ENCODE measurements at places on chromosomes 12 and 14.
A peak's percentile ranks its signal among the peaks of the same experiment; 100 is the strongest.

DNA sequence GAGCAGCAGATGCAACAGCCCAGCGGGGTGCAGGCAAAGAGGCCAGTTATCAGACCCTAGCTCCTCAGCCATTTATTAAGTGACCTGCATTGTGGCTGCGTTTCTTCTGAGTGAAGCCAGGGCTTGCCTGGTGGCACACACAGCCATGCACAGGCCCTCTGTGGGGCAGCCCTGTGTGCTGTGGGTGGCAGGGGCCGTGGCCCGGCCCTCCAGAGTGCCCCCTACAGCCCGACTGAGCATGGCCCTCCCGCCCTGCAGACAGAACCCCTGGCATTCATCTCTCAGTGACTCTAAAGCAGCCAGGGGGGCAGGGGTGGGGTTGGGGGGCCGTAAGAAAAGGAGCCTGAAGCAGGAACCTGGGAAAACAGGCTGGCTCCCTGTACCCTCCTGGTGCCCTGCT, 226.0 kb upstream of the PWP1 start:
- no peak for DNase-seq

GRCh38 chr12:19042221-19042620, 87.3 kb upstream of the PLEKHA5 start:
- no peak for DNase-seq

DNA sequence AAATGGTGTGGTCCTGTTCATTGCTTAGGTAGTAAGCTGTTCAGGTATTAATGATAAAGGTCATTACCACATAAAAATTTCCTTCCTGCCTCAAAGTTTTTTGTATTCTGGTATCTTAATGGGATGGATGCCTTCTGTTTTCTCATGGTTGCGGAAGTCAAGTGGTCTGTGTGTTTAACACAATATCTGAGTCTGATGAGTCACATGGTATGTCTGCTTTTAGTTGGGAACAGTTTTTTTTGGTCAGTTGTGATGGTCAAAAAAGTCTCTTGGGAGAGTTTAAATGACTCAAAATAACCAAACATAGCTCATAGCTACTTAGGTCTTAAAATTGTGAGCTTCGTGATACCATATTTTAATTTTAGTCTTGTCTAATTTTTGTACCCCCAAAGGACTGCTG, 40.7 kb downstream of the STK38L start:
- DNase-seq: no peak

GRCh38 chr12:52663420-52663819, 11.4 kb upstream of the KRT2 start:
- no peak for DNase-seq

GRCh38 chr12:92971859-92972524, 42.9 kb upstream of the EEA1 start:
- no peak for DNase-seq

DNA sequence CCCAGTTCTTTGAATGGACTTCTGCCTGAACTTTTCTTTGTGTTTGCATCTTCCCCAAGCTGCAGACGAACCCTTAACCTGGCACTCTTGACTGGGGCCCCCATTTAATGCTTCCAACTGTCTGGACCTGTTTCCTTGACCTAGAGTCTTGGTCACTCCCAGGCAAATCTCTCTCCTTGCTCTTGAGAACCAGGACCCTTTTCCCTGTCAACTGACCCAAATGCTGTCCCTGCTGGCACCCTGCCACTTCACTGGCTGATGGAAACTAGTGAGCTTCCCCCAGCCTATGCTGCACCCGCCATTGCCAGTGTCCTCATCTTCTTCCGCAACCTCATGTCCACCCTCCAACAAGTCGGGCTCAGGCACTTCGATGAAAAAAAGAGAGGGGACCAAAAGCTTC, 79.5 kb downstream of the PRIMA1 start:
- DNase-seq: no peak

GRCh38 chr14:99744199-99744872, 48.9 kb upstream of the EML1 start:
- no peak for DNase-seq

DNA sequence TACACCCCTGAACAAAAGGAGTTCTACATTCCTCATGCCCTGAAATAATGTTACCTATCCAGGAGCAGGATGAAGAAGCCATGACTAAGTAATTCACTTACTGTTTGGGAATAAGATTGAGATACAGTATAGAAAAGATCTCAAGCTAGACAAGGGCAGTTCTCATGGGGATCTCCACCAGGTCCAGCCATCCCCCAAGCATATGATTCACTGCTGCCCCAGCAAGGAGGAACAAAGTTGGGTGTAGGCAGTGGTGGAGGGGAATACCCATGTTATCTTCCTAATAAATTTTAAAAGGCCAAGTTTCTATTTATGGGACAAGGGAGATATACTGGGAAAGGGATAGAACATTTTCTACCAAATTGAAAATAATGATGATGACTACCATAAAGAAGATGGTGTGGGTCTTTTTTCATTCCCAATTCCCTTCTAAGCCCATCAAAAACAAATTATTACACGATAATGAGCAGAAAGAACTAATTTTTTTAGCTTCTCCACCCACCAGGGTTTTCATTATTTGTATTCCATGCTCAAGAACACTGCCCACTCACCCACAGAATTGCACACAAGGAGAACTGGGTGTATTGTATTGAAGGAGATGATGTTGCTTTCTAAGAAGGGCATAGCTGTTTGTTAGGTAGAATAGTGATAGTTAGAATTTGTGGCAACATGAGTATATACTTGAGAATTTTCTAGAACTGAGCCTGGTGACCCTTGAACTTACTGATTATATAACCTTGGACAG, 204.6 kb downstream of the BTG1 start:
- no peak for DNase-seq

DNA sequence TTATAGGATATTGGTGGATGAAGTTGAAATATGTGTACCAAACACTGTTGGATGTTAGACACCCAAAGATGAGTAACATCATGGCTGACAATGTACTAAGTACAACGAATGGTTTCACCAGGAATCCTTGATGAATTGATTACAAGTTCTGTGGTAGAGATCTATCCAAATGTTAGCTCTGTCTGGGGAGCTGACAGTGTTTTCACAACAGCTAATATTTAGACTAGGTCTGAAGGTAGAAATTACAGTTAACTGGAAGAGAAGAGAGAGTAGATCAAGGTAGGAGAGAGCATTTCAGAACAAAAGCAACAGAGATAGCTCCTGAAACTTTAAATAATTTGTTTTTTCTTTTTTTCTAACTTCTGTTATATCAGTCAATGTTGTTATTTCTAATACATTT, 44.9 kb downstream of the DERA start:
- DNase-seq: no peak

DNA sequence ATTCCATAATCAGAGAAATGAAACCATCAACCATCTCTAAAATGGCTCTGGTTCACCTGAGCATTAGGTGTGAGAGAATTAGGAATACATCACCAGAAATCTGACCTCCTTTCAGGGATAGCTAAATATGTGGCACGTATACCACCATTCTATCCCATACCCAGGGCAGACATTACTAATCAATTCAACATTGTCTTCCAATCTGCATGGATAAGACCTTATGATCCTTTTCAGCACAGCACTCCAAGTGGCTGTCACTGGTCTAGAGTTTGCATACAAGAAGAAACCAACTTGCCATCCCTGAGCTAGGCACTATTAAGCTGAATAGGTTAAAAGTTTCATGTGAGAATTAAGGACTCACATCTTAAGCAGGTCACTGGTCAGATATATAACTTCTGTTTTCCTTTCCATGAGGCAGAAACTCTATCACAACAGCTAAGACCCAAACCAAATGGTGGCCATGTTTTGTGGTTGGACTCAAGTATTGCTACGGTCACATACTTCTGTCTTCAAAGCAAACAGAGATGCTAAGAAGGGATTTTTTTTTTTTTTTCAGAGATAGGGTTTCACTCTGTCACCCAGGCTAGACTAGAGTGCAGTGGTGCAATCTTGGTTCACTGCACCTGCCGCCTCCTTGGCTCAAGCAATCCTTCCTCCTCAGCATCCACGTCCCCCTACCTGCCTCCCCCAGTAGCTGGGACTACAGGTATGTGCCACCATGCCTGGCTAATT, 249.0 kb downstream of the DPF3 start:
- no peak for DNase-seq

GRCh38 chr12:93857991-93858447, 180.8 kb downstream of the CRADD start:
- DNase-seq: no peak

GRCh38 chr14:104576232-104576969, 3.2 kb upstream of the C14orf180 start:
- DNase-seq: no peak

- no peak for DNase-seq
These were observed 113.6 kb upstream of the SLC35F4 start for GRCh38 chr14:57979376-57980048.

GRCh38 chr14:61281948-61282275, 774 bp upstream of the TMEM30B start:
- no peak for DNase-seq

GRCh38 chr12:51838762-51839161, 9.8 kb downstream of the FIGNL2 start:
- no peak for DNase-seq

- DNase-seq: no peak
These were observed 57.2 kb upstream of the MAX start for GRCh38 chr14:65159281-65160062.

DNA sequence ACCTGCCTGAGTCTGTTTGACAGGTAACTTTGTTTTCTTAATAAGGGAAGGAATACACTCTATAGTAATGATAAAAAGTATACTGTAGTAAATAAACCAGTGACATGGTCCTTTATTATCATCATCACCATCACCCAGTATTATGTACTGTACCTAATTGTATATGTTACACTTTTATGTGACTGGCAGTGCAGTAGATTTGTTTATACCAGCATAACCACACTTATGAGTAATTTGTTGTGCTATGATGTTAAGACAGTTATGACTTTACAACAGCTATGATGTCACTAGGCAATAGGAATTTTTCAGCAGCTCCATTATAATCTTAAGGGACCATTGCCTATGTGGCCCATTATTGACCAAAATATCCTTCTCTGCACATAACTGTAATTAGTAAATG, 155.0 kb downstream of the NUBPL start:
- DNase-seq: no peak

GRCh38 chr12:52198454-52199215, 6.8 kb upstream of the KRT80 start:
- DNase-seq: no peak

- DNase-seq: peak; percentile 61
These were observed at the start of gene TPI1 for GRCh38 chr12:6867413-6868210. TSS of gene TPI1 (plus strand) at chr12:6867531. CDS start at chr12:6867567, 36 bp downstream.

- DNase-seq: no peak
These were observed 328.2 kb upstream of the NOVA1 start for GRCh38 chr14:26925876-26926584.

- no peak for DNase-seq
These were observed 1.1 kb downstream of the IGF1 start for GRCh38 chr12:102479099-102479885.

DNA sequence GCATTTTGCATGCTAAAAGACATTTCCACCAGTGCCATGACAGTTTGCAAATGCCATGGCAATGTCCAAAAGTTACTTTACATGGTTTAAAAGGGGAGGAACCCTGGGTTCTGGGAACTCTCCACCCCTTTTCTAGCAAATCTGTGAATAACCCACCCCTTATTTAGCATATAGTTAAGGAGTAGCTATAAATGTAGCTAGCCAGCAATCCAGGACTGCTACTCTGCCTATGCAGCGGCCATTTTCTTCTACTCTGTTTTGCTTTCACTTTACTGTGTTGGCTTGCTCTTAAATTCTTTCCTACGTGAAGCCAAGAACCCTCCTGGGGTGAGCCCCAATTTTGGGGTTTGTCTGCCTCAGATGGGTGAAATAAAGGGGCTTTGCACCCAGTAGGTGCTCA, 141.0 kb downstream of the PTPN11 start:
- no peak for DNase-seq

GRCh38 chr12:26982866-26983265, 31.3 kb downstream of the TM7SF3 start:
- DNase-seq: no peak

DNA sequence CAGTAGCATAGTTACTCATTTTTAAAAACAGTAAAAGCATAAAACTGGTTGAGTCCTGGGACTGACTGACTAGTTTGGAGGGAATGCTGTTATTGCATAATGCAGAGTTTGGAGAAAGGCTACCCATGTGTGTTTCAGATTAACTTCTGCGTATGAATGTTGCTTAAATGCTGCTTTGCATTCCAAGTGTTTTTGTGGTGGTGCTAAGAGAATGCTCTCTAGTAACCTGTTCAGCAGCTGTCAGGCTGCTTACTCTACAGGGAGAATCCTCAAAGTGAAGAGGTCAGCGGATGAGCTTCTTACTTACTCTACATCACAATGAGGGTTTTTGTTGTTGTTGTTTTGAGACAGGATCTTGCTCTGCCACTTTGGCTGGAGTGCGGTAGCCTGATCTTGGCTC, 4.3 kb downstream of the DLST start:
- DNase-seq: no peak

DNA sequence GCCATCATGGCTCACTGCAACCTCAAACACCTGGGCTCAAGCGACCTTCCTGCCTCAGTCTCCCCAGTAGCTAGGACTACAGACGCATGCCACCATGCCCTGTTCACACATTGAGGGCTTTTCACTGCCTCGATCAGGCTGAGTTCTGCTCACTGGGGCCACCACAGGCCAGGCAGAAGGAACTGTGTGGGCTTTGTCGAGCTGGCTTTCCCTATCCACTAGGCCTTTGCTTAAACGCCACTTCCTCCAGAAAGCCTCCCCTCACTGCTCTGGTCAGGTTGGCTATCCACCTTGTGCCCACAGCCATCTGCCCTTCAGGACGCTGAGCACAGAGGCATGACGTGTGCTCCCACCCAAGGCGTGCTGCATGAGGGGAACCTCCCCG, 45.2 kb downstream of the MLXIP start:
- no peak for DNase-seq

GRCh38 chr14:95993768-95994592, 45.2 kb upstream of the C14orf132 start:
- no peak for DNase-seq

DNA sequence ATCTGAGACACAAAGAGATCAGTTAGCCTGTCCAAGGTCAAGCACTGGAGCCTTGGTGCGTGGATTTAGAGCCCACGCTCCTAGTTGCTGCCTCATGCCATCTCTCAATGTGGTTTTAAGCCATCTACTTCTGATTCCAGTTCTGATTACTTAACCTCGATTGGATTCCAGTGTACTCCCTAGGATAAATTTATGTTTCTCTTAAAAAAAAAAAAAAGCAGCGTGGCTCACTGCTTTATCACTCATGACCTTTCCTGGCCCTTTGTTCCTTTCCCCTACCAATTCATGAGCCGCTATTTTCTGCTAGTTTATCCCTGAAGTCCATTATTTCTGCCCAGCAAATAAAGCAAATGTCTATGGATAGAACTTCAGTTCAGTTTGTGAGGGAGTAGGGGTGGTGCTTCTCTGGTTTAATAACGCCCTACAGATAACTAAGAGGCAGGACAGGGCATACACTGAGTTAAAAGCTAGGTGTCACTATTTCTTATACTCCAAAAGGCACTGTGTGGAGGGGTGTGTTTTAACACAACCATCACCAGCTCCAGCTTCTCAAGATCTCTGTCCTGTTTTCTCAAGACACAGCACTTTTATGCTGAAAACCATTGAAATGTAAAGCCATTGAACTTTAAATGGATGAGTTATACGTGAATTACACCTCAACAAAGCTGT, 9.8 kb upstream of the PARP11 start:
- DNase-seq: no peak

- no peak for DNase-seq
These were observed 189.3 kb upstream of the CRY1 start for GRCh38 chr12:107282628-107283027.

GRCh38 chr12:65941388-65941787, 117.1 kb downstream of the HMGA2 start:
- DNase-seq: no peak

All from stimulated activated CD8-positive, alpha-beta memory T cell treated with anti-CD3 and anti-CD28 coated beads, Interleukin-15, amount 100 ng/mL, for 4 hours (primary cell).